HFFc6 (cell line): ENCODE measurements at places on chromosomes 3 and 15. TPM values are rescaled to one million over a fixed set of nuclear protein-coding genes. Genes with fewer than 3 reads are reported as not detected.
A peak's percentile ranks its signal among the peaks of the same experiment; 100 is the strongest.

Gene MUC20
- total RNA-seq: not detected in 3 replicates

Gene GPR176
- 162 to 173 TPM (median 166 TPM) in 3 replicates for total RNA-seq

Gene CKMT1B
- not detected in 3 replicates for total RNA-seq

Gene ATP10A
- total RNA-seq: 28.2 to 34.6 TPM (median 30.3 TPM) in 3 replicates

Gene ALDH1A2
- not detected in 3 replicates for total RNA-seq

Gene SORD
- total RNA-seq: 12.4 and 17.0 TPM in 2 replicates

GRCh38 chr3:107117922-107118536 is 259.2 kb upstream of the CCDC54 start:
- peak; percentile 64 for DNase-seq

DNA sequence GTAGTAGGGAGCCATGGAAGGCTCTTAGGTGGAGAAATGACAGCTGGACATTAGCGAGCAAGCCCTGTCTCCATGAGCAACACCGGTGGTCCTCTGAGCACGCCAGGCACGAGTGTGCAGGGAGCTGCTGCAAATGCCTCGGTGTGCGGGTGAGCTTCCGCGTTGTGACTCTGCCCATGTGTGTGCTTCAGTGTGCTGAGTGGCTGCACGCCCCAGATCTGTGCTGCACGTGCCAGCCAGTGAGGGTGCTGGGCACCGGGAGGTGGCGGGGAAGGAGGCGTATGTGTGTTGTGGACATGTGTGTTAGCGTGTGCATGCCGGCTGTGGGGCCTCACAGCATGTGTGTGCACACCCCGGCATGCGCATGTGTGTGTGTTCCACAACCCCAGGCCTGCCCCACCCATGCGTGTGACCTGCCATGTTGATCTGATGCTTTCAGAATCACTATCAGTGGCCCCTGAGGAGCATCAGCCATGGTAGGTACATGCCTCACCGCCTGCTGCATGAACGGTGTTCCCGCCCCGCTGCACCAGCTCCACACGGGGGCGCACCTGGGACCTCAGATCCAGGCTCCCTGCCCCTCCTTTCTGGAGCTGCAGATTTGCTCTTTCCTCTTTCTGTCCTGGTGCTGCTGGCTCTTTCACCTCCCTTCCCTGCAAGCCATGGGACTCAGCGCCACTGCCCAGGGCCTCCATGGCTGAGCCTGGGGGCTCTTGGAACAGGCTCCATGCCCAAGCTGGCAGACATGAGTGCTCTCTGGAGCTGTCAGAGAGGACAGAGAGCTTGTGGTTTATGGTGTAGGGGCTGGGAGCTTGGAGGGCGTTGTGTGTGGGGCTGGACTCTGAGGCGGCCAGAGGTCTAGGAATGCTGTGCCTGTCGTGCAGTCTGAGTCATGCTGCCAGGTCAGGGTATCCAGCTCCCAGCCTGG is 169.4 kb downstream of the TBC1D2B start:
- peak; percentile 50 for DNase-seq

GRCh38 chr15:80507638-80508316 is 103.6 kb downstream of the ARNT2 start:
- peak; percentile 80 for DNase-seq

DNA sequence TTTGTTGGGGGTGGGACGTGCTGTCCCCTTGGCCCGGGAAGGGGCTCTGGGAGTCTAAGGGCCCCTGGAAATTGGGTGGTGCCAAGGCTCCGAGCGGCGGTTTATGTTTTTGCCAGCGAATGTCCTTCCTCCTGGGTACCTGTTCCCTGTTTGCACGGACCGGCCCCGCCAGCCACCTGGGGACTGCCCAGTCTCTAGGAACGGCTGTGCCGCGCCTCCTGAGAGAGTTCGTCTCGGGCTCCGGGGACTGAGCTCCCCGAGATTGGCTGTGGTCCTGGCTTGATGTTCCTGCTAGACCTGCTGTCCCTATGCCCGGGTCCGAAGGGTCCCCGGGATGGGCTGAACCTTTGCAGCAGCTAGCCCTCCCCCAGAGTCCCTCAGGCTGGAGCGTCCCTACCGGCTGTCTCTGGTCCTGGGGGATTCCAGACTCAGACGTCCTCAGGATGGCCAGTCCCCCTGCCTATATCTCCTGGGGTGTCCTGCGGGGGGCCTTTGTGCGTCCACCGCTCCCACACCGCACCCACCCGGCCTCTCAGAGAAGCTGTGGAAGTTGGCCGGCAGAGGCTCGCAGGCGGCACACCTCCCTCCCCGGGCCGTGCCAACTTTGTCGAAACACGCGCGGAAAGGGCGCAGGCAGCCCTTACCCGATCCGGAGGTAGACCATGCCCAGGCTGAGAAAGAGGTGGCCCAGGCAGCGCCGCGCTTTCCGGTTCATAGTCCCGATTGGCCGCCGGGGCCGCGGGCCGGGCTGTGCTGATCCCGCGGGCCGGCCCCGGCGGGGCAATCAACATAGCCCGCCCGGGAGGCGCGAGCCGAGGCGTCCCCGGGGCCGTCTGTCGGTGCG is 547 bp downstream of the WNT7A start:
- DNase-seq: no peak

GRCh38 chr15:82934100-82934880 is 18.2 kb downstream of the HOMER2 start:
- DNase-seq: no peak

- DNase-seq: peak; percentile 34
Observed at GRCh38 chr15:58528188-58528870, 96.5 kb downstream of the LIPC start.

DNA sequence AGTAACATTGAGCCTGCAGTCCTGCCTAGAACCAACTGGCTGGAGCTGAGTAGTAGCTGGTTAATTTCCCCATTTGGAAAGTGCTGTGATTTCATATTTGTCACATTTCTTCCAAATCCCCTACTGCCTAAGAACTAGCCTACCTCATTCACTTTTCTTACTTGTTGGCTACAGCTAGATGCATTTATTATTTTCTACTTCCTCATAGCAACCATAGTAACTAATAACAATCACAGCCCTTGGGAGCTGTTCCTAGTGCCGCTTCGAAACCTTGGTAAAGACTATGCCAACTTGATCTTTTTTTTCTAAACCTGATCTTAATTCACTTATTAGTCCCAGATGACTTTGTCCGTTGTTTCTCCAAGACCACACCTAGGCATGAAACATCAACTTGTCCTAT is 240.3 kb downstream of the FGF12 start:
- no peak for DNase-seq

DNA sequence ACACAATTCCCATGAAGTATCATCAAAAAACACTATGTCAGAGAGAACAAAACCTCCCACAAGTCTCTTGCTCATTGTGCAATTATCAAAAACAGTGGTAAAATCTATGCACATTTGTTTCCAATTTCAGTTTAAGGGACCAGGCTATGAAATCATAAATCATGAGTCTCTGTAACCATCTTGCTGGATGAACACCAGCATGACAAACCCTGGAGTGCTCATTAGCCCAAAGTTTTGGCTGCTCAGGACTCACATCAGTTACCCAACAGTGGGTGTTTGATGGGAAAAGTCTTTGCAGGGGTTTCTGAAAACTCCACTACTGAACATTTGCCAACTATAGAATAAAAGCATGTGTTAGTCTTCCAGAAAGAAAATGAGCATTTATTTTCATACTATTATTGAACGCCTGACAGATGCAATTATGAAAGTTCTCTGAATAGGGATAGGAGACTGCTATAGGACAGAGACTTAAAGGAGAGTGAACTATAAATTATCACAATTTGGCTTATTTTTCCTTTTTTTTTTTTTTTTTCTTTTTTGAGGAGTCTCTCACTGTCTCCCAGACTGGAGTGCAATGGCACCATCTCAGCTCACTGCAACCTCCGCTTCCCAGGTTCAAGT is 240.8 kb upstream of the KCNMB2 start:
- DNase-seq: peak; percentile 61

GRCh38 chr15:63857461-63857856 is 23.7 kb upstream of the HERC1 start:
- no peak for DNase-seq

- DNase-seq: no peak
Observed at GRCh38 chr3:143389388-143389787, 269.8 kb downstream of the CHST2 start.

DNA sequence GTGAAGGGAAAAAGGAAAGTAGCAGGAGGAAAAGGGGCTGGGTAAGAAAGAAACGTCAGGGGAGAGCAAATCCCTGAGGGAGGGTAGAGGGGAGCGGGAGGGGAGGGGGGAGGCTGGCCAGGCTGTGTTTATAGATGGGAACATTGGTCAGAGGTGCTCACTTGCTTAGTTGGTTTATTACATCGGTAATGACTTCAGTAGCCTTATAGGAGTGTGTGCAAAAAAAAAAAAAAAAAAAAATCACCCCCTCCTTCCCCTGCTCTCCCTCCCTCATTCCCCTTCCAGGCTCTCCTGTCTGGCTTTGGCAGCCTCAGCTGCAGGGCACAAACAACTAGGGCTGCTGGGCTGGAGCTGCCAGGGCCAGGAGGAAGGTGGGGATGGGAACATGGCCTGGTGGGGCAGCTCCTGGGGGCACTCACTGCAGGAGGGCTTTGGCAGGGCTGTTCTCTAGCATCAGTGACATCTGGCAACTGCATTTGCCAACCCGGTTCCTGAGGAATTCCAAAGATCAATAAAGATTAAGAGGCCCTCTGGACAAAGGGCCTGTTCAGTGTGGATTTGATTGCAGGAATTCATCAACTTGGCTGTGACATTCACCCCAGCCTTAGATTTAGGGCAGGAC is 334.5 kb upstream of the FRG2C start:
- DNase-seq: no peak
